ENCODE measurements at places on chromosomes 2 and 18. TPM values are rescaled to one million over a fixed set of nuclear protein-coding genes. Genes with fewer than 3 reads are reported as not detected.

The ALKAL2 gene
- 2.8 TPM for total RNA-seq

GRCh38 chr18:58057291-58057965, 13.4 kb downstream of the NEDD4L start:
- no peak for DNase-seq

DNA sequence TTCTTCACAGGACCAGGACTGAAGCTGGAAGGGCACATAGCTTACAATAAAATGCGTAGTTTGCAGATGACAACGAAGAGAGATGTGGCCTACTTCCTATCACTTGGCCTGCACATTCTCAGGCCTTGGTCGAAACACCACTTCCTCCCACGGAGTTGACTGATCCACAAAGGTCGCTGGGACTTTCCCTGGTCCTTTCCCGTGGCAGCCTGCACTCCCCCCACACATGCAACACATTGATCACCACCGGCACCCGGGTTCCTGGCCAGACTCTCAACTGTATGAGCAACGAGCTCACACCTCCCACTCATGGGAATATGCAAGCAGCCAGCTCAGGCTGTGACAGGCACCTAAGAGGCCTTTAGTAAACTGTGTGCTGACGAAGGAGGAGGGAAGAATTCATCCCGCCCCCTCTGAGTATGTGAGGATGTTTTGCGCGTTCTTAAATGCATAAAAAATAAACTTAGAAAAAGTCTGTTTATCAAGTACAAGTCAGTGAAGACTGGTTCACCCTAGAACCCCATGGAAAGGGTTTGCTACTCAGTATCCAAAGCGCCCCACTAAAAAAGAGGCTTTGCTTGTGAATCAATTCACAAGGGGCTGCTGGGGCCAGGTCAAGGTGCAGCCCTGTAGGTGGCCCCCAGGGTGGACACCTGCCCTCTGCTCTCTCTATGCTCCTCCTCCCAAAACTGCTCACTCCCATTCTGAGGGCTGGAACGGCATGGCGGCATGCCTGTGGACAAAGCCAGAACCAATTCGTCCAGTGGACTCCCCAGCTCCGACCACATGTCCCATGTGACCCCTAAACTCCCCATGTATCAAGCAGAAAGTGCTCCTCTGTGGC, 154.3 kb downstream of the EIPR1 start:
- DNase-seq, result peak; percentile 7

DNA sequence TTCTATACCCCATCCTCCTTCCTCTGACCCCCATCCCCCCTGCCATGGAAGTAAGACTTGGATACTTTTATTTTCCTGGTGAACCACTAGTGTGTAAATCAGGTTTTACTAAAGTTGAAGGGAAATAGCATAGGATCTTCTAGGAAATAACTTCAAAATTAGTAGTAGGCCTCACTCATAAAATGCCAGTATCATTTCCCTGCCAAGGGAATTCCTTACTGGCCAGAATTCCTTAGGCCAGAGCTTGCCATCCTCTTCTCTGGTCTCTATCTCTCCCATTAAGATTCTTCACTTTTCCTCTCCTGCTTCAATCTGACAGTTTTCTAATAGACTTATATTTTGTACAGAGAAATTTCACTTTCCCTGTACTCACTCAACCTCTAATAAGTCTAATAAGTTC, 322.8 kb upstream of the TANK start:
- no peak for DNase-seq

The LIPG gene
- 196 TPM for total RNA-seq

DNA sequence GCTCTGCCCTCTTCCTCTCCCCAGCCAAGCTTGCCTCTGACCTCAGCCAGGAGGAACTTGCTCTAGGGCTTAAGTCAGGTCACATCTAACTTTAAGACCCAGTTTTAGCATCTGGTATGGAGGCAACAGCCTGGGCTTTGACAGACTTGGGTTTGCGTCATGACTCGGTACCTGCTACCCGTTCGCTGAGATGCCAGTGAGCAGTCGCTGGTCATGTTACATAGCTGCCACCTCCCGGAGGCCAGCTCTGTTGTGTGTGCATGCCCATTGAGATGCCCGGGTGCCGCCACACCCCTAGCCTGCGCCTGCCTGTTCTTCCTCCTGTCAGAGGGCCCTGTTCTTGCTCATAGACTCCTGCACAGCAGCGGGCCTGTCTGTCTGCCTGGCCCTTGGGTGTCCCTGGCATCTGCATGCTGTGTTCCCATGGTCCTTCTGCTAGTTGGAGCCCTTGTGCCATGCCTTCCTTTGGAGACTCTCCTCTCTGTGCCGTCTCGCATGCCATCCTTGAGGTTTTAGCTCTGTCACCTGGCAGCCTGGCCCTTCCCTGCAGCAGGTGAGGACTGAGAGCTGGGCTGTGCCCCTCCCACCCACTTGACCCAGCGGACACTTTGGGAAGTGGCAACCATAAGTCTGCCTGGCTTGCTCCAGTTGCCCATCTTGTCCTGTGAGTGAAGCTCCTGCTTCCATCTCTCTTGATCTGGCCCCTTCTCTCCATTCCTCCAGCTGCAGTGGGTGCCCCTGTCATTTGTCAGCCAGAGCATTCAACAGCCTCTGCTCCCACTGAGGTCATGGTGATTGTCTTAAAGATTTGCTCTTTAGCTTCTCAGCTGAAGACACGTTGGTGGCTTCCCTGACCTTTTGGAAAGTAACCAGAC, 24.9 kb downstream of the ASAP2 start:
- DNase-seq, result no peak
